ENCODE measurements at places on chromosomes 4 and X. TPM values are rescaled to one million over a fixed set of nuclear protein-coding genes. Genes with fewer than 3 reads are reported as not detected.

DNA sequence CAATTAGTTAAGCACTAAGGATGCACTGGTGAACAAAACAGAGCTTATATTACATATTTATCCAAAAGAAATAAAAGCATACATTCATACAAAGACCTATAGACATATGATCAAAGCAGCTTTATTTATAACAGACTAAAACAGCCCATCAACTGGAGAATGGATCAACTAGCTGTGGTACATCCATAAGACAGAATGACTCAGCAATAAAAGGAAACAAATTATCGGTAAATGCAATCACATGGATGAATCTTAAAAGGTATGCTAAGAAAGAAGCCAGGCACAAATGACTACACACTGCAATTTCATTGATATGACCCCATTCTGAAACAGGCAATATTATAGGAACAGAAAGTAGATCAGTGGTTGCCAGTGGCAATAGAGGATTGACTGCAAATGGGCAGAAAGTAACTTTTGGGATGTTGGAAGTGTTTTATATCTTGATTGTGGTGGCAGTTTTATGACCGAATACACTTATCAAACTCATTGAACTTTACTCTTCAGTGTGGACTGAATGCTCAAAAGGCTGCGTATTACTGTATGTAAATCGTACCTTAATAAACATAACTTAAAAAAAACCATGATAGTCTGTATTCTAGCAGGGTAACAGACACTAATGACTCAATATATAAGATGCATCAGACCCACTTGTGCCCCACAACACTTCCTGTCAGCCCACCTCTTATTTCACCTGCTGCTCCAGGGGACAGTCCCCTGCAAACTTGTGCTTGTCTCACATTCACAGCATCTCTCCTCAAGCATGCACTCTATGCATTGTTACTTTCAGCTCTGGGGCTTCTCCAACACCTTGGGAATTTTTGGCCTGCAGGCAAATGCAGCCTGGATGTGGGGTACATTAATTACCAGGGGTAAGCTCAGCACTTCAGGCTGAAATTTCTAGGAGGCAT, 59.1 kb downstream of the MID1IP1 start:
- peak; percentile 40 for DNase-seq

Gene EIF1AX
- 214 TPM for total RNA-seq

Gene ARL9
- total RNA-seq: 0.45 TPM

DNA sequence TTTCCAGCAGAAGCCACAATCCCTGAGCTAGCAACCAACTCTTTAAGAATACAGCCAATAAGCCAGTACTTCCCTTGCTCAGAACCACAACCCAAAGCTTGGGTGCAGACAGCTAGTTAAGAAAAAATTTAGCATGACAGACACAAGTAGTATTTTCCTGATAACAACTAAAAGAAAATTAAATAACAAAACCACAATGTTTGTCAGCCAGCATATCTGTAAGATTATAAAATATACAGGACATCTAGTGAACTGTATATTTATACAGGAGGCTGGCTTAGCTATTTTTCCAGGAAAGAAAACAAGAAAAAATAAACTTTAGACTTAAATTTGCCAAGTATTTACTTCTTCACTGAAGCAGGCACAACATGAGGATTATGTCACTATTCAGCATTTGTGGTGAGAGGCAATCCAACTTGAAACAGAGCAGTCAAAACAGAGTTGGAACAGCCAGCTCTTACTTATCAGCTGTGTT, 6.6 kb downstream of the PF4V1 start:
- no peak for DNase-seq

GRCh38 chr4:185242749-185243533, 33.5 kb downstream of the SNX25 start:
- DNase-seq: no peak

Gene EFNB1
- total RNA-seq: 4.3 TPM

Gene MAGEE1
- 5.3 TPM for total RNA-seq

GRCh38 chr4:53748328-53748772, 157.1 kb upstream of the LNX1 start:
- DNase-seq: no peak

Gene IQCM
- total RNA-seq: not detected

Gene TMEM150C
- not detected for total RNA-seq

Gene SLC4A4
- 0.06 TPM for total RNA-seq

GRCh38 chrX:113212052-113212451, 371.4 kb upstream of the AMOT start:
- DNase-seq: no peak

DNA sequence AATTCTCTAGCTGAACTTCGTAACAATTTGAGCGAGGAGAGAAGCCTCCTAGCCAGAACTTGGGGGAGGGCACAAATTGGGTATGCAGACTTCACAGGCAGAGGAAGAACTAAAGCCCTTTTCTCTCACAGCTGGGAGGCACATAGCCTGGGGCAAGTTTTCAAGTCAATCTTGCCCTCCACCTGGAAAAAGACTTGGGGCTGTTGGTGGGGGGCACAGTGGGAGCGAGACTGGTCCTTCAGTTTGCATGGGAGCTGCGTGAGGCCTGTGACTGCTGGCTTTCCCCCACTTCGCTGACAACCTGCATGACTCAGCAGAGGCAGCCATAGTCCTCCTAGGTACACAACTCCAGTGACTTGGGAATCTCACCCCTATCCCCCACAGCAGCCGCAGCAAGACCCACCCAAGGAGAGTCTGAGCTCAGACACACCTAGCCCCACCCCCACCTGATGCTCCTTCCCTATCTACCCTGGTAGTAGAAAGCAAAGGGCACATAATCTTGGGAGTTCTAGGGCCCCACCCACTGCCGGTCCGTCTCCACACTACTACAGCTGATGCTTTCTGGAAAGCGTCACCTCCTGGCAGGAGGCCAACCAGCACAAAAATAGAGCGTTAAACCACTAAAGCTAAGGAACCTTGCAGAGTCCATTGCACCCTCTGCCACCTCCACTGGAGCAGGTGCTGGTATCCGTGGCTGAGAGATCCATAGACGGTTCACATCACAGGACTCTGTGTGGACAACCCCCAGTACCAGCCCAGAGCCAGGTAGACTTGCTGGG, 160.8 kb downstream of the CBLL2 start:
- no peak for DNase-seq

GRCh38 chr4:62512271-62512670, 1312.1 kb downstream of the ADGRL3 start:
- DNase-seq: no peak

DNA sequence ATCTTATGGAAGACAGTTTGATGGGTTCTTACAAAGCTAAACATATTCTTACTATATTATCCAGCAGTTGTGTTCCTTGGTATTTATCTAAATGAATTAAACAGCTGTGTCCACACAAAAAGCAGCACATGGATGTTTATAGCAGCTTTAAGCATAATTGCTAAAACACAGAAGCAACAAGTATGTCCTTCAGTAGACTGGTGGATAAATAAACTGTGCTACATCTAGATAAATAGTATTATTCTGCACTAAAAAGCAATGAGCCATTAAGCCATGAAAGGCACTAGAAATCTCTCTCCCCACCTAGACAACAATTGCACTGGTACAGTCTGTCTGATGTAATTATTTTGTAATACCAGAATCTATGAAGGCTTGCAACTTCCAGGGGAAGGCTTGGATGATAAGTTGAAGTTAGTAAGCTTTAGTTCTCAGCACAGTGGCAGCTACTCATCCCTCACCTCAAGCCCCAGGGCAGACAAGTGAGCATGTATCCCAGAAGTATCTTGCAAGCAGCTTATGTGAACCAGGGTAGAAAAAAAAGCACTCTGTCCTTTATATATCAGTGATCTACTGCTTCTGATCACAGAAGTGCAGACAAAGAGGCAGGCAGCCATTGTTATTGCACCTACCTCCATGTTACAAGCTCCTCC, 36.9 kb downstream of the WDR17 start:
- no peak for DNase-seq

GRCh38 chr4:4990857-4991540, 28.3 kb downstream of the CYTL1 start:
- DNase-seq: no peak

Gene CFAP299
- not detected for total RNA-seq

- no peak for DNase-seq
These were observed 65.4 kb downstream of the PRKX start for GRCh38 chrX:3648084-3648483.

Gene ZNF81
- total RNA-seq: 7.8 TPM

Gene GAGE2A
- not detected for total RNA-seq

DNA sequence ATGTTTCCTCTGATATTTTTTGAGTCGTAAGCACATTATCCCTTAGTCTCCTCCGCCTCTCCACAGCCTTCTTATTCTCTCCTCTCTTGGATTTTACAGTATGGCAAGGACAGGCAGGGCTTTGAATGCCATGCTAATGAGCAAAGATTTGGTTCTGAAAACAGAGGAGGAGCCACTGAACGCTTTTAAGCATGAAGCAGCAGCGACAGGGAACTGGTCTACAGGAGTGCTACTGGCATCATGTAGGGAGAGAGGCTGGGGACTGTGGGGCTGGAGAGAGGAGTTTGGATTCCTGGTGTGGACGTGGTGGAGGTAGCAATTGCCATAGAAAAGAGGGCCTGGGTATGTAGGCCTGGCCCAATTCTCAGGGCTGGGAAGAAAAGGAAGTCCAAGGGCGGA, 4.6 kb upstream of the CD99L2 start:
- DNase-seq: no peak

GRCh38 chr4:61380865-61381264, 180.7 kb downstream of the ADGRL3 start:
- no peak for DNase-seq

- no peak for DNase-seq
These were observed 100.3 kb downstream of the SLC39A8 start for GRCh38 chr4:102244878-102245535.

DNA sequence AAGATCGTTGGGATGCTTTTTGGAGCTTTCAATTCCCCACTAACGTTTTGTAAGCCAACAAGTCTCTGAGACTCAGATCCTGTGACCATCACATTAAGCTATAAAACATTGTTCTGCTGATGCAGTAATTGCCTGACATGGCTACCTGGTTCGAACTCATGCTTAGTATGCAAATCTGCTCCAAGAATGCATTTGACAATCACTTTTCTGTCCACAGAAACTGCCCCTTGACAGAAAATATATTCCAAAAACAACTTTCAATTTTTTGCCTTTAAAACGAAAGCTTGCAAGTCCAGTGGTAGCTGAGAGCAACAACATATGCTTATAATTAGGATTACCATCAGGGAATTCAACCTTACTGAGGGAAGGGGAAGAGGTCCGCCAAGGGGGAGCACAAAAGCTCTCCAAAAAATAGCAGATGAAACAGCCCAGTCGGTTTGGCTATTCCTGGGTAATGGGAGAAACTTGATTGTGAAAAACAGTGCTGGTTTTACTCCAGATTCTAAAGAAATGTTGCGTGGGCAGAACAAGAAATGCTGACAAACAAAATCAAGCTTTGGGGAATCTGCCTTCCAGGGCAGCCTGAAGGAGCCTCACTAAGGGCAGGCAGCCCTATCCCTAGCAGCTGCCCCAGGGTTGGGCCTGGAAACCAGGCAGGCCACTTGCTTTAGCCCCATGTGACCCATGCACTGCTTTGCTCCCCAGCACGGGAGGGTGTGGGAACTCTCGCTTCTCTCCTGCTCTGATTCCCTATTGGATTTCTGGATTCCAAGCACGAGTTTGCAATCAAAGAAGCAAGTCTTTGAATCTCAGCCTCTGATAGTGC, 160.7 kb upstream of the LDB2 start:
- no peak for DNase-seq

DNA sequence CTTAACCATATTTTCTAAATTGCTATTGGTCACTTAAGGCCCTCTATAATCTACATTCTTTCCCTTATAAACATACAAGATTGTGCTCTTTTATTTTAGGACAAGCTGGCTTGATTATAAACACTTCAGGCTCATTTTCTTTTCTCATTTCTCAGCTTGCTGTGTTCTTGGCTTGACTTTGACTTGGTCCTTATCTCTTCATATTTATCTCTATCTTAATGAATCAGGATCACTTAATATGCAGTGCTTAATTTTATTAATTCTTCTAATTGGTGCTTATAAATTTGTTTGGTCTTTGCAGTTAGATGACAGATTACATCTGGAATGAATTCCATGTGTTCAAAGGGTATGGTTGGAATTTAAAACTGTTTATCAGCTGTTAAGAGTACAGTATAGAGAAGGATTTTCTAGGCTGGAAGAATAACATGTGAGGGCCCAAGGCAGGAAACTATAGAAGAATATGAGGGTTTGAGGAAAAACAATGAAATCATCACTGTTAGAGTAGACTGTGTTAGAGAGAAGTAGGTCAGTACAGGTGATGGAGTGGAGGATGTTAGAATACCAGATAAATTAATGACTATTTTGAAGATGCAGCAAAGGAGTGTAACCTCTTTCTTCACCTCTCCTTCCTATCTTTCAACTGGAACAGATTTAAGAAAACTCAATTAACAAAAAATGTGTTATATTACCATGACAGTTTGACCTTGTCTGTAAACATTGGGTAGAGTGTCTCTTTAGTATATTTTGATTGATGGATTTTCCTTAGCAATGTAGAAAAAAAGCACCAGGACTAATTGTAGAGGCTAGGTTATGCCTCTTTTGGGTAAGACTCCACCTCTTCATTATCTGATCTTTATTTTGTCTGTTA, 169.6 kb downstream of the RAPGEF2 start:
- DNase-seq: no peak

Gene CTSO
- total RNA-seq: 4.6 TPM

GRCh38 chr4:32022071-32022470, 1301.9 kb downstream of the PCDH7 start:
- no peak for DNase-seq

- DNase-seq: no peak
These were observed 1.7 kb upstream of the PDHA2 start for GRCh38 chr4:95838192-95838591.

Gene GASK1B
- not detected for total RNA-seq

Gene FHL1
- 12.0 TPM for total RNA-seq

GRCh38 chr4:86974551-86974994, 39.8 kb downstream of the AFF1 start:
- DNase-seq: no peak

Gene PASD1
- not detected for total RNA-seq

Gene RAB40AL
- total RNA-seq: not detected

Gene HSFX3
- total RNA-seq: not detected

GRCh38 chr4:101856149-101856548, 65.6 kb downstream of the BANK1 start:
- no peak for DNase-seq

Gene VCX
- total RNA-seq: not detected

DNA sequence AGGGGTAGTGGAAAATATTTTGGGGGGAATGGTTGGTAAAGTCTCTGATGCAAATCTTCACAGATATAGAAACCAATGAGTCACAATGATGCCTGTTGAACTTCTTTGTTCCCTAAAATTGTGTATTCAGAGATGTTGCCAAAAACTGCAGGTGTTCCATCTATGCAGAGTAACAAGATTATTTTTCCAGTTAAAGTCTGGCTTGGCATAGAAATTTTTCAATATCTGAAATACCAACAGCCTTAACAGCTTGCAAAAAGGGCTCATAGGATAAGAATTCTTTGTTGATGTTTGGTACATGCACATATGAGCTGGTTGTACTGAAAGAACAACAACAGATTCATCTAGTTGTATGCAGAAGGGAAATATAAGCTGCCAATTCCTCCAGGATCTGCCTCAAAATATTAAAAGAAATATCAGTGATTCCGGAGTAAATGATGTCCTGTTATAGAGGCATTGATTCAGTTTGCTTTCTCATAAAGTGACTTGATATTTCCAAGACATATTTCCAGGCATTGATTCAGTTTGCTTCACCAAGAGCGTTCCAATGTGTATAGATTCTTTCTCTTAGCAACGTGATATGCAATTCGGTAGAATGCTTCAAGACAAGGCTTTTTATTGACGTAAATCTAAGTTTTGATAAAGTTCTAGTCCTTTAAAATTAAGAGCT, 564.4 kb downstream of the TMA16 start:
- DNase-seq: no peak

GRCh38 chrX:68994135-68994890, 165.5 kb downstream of the EFNB1 start:
- no peak for DNase-seq

Gene WDR17
- 2.7 TPM for total RNA-seq

GRCh38 chrX:118459494-118459893, 36.1 kb upstream of the DOCK11 start:
- peak; percentile 3 for DNase-seq

All from activated naive CD8-positive, alpha-beta T cell treated with anti-CD3 and anti-CD28 coated beads for 36 hours (primary cell).